Activated naive CD8-positive, alpha-beta T cell treated with anti-CD3 and anti-CD28 coated beads, Interleukin-2, amount 50 U/mL, for 16 hours (primary cell): ENCODE measurements at places on chromosomes 7 and 10.

- no peak for DNase-seq
Measured at GRCh38 chr10:83476211-83476610, 663.1 kb upstream of the GHITM start.

- DNase-seq: no peak
Measured at GRCh38 chr10:52391927-52392602, 78.0 kb downstream of the DKK1 start.

- DNase-seq: no peak
Measured at GRCh38 chr10:91665842-91666241, 33.0 kb upstream of the PPP1R3C start.

GRCh38 chr7:17152721-17153120 lies 145.7 kb upstream of the AHR start:
- no peak for DNase-seq

DNA sequence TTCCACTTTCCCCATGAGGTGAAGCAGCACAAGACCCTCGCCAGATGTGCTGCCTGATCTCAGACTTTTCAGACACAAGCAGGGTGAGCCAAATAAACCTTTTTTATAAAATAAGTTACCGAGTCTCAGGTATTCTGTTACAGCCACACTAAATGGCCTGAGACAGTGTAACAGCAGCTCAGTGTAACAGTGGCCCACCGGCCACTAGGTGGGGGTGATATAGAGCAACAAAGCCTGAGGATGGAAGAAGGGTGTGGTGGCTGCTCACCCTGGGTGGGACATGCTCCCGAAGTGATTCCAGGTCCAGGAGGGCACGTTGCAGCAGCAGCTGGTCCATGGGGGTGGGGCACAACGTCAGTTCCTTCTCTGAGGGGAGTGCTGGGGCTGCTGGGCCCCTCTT lies 44.6 kb downstream of the BMS1 start:
- no peak for DNase-seq

- DNase-seq: no peak
Measured at GRCh38 chr7:45125193-45125904, 13.9 kb upstream of the TBRG4 start.

DNA sequence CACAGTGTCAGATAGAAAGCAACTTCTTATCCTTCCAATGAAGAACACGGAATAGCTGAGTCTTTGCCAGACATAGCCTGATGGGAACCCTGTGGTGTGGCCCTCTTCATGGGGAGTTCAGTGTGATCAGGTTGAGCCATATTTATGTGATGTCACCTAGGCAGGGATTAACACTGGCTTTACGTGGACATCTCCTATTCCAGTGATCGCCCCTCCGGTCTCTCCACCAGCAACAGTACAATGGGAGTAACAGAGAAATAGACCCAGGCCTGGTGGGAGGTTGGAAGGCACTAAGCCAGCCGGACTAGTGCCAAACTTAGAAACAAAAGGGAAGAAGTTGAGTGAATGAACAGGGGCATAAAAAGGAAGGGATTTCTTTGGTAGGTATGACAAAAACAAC lies 358.1 kb downstream of the PRPF18 start:
- DNase-seq: no peak

DNA sequence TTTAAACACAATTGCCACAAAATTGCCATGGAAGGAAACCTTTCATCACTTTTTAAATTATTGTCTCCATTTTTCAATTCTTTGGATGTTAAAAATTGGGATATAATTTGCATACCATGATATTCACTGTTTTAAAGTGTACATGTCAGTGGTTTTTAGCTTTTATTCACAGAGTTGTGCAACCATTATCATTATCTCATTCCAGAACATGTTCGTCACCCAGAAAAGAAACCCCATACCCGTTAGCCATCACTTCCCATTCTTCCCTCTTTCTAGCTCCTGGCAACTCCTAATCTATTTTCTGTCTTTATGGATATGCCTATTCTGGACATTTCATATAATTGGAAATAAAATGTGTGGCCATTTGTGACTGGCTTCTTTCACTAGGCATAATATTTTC lies 260.3 kb upstream of the FERD3L start:
- no peak for DNase-seq

- no peak for DNase-seq
Measured at GRCh38 chr7:141695803-141696289, 6.1 kb downstream of the DENND11 start.

DNA sequence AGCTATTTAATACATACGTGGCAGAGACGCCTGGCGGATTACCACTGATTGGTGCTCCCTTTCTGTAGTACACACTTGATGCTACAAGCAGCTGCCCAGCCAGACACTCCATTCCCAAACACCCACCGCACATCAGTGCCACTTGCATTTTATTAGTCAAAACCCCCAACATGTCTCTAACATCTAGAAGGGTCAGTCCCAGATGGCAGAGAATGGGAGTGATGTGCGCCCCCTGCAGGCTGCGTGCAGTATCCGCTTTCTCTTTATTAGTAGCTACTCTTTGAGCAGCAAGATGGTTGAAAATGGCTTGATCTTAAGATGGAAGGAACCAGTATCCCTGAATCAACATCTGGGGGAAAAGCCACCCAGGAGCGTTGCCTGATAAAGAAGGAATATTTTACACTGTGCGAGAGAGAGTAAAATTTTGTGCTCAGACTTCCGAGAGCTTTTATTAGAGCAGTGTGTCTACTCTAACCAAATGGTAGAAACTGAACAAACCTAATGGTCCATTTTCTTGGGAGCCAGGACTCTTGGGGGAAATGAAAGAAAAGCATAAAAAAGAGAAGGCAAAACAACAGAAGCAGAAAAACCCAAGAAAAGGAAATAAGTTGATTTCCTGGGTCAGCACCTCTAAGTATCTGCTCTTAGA lies 78.3 kb downstream of the ST8SIA6 start:
- no peak for DNase-seq

- no peak for DNase-seq
Measured at GRCh38 chr7:79471699-79472098, 18.2 kb upstream of the MAGI2 start.
